ENCODE measurements at places on chromosomes 7 and 10.

DNA sequence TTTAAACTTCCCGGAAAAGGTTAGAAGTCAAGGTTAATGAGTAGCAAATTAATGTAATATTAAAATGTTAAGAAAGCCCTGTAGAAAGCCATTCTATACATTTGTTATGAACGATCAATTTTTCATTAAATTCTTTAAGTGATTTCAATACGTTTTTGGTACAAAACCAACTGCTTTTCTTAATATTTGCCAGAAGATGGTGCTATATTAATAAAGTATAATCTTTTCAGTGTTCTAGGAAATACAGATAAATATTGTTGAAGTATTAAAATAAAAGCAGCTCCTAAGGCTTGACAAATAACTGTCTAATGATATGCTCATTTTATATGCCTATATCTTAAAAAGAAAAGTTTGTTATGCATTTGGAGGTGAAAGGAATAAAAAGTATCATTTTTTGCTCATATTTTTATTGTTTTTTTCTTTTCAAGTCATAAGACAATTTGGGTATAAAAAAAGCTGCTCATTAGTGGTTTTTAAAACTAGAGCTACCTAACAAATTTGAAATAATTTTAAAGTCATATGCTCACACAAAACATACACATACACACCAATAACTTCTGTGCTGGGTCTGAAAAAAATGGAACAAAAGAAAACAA, 130.3 kb upstream of the POT1 start:
- DNase-seq, result no peak

DNA sequence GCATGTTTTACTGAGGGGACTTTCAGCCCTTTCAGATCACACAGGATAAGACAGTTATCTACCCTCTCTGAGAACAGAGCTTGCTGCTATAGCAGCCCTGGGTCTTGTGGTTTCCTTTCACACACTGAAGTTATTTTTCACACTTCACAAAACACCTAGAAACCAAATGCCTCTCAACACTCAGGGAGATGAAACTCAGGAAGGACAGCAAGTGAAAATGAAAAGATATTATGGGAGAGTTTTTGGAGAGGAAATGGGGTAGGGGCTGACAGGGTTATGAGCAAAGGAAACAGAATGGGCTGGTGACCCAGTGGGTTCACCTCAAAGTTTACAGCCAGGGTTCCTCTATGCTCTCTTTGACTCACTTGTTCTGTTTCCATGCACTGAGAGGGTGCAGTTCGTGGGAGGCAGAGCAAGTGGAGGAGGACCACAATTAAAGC, 17.0 kb upstream of the GIMAP2 start:
- peak; percentile 55 for DNase-seq

DNA sequence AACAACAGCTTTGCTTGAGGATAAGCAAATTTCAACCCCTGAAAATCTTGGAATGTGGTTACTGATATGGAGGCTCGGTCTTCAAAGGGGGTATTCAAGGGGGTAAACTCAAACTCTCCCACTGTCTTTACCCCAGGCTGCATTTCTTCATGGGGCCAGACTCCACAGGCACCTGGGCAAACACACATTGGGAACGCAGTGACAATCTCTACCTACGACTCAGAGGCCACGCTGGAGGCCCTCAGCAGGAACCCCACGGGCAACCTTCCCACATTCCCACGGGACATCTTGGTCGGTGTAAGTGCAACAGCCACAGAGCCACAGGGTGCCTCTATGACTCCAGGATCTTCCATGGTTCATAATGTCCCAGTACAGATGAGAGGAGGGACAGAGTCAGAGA, 2.2 kb upstream of the INSIG1 start:
- no peak for DNase-seq

DNA sequence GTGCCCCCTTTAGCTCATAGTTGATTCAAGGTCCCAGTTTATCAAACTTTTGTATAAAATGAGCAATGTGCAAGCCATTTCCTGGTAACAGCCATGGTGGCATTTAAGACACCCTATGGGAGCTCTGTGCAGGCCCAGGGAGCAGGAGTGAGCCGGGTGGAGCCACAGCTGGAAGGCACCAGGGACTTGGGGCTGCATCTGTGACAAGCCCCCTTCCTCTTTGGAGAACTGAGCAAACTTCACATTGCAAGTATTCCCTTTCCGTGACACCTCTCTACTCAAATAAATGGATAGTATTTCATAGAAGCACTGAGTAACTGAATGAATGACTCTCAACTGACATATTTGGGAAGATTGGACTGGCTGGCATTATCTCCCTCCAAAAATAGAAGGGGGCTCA, 558.7 kb upstream of the FOXK1 start:
- DNase-seq, result no peak

DNA sequence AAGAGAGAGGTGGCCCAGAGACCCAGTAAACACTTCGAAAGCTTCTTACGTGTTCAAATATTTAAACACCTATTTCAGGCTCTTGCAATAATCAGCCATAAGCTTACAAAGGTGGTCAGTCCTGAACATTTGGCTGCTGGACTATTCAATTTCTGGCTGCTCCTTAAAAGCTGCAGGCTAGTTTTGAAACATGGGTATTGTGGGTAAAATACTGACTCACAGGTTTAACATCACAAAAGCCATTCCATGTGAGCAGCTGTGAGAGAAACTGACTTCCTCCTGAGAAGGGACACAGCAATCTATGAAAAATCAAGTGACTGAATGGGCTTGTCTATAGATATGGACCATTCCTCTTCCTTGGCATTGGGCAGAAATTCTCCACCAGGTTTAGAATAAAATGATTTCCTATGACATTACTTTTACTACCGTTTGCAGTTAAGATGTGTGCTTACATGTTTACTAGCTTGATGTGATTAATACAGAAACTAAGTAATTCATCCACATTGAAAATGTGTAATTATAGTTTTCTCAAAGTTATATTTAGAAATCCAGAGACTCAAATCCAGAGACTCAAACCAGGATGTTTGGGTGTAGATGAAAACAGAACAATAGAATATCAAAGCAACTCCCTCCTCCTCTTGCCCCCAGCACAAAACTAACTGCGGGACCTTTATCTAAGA, 252.3 kb downstream of the GATA3 start:
- DNase-seq, result no peak

GRCh38 chr10:78584681-78585080, 484.1 kb upstream of the ZMIZ1 start:
- no peak for DNase-seq

- no peak for DNase-seq
Observed at GRCh38 chr10:98815039-98815885, 368.5 kb upstream of the HPS1 start.

GRCh38 chr10:28467615-28468014, 65.3 kb upstream of the WAC start:
- no peak for DNase-seq

DNA sequence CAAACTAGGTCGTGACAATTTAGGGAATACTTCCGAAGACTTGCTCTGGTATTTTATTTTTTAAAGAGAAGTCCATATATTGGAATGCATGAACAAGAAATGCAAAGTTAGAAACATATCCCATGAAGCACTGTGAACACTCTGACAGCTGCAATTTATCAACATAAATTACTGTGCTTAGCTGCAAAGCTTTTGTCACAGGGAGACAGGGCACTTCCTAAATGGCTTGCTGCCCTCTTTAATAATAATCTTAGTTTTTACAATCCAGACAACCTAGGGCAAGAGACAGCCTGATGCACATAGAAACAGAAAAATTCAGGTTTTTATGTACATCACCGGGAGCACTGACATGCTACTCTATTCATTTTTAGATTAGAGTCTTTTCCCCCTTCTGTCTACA, 78.3 kb upstream of the NOBOX start:
- DNase-seq, result no peak

DNA sequence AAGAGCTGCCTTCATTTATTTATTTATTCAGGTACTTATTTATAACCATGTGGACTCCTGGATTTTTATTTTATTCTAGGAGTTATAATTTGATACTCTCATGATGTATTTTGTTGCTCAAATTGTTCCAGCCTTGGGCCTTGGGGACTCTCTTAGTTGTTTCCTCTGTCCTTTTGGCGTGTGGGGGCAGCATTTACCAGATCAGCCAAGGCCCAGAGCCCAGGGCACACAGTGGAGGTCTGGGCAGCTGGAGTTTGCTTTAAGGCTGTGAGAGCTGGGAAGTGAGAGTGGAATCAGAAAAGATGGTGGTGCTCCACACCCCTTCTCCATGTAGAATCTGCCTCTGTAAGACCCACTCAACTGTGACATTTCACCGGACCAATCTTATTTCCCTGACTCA, 398.9 kb downstream of the RPS24 start:
- no peak for DNase-seq

DNA sequence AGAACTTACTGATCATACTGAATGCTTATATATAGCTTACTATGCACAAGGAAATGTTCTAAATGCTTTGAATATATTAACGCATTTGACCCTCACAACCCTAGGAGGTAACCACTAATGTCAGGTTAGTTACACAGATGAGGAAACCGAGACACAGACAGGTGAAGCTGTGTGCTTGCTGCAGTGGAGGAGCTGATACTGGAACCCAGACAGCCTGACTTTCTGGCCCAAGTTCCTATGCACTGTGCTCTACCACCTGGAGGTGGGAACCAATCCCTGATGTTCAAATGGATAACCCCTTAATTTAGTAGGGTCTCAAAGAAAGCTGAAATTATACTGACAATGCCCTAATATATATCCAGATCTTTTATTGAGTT, 119.6 kb downstream of the SORBS1 start:
- no peak for DNase-seq

GRCh38 chr7:129951226-129952085, 1.3 kb downstream of the UBE2H start:
- DNase-seq, result peak; percentile 3

DNA sequence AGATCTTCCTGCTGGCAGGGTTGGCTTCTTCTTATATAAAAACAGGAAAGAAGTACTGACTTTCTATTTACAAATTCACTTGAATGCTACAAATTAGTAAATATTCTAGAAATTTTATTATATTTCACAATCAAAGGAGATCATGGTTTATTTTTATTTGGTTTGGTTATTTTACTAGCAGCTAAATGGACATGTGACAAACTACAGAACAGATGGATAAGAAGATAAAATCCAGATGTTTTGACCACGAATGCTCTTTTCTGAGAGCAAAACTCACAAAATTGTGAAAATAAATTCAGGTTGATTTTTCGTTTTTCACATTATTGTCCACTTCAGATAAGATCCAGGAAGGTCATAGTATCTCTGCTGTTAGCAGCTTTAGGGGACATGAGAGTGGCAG, 55.4 kb downstream of the CACNA2D1 start:
- DNase-seq, result no peak

DNA sequence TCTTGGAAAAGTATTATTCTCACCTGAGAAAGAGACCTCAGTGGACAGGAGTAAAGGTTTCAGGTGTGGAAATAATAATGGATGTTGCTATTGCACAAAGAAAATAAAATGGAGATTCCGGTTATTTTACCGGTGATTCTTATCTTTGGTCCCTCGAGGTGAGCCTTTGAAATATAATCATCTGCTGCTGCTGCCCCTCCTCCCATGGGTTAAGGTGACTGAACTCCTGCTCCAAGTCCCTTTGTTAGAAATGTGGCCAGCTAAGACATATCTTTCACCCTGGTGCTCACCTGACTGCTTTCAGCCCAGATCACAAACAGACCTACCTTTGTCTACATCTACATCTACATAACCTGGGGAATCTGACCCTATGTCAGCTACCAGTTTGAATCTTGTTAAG, 5.7 kb downstream of the CUBN start:
- DNase-seq, result no peak

GRCh38 chr10:61580608-61581007, 82.1 kb upstream of the CABCOCO1 start:
- no peak for DNase-seq

GRCh38 chr10:91381257-91381891, 28.8 kb upstream of the HECTD2 start:
- no peak for DNase-seq

GRCh38 chr10:87841186-87841585, 22.1 kb downstream of the KLLN start:
- DNase-seq, result no peak

DNA sequence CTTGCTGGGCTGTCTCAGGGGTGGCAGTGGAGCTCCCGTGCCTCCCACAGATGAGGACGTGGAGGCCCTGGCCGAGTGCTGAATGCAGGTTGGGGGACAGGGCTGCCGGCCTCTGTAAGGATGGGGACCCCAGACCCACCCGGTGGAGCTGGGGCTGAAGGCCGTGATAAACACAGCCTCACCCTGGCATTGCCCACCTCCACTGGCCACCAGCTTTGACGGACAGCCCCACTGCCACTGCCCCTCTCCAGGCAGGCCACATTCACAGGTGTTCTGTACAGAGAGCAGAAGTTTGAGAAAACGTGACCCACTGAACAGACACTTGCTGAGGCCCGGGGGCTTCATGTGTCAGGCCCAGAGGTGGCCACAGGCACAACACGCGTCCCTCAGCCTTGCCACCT, 126.2 kb downstream of the LHPP start:
- DNase-seq, result no peak

GRCh38 chr7:158463317-158463716, 124.3 kb downstream of the PTPRN2 start:
- no peak for DNase-seq

DNA sequence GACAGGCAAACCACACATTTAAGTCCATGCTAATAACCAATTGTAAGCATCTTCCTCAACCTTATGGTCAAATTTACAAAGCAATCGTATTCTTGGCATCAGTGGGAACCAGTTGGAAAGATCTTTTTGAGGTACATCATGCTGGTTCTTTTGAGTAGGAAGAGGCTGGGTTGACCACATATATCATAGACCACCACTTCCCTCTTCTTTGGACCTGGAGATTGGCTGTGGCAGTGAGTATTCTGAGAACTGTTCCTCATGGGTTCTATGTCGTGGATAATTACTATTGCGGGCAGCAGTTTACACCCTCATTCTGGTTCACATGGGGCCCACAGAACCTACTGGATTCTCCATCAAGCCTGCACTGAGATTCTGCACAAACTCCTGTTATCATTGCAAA, 35.5 kb upstream of the C1GALT1 start:
- no peak for DNase-seq

DNA sequence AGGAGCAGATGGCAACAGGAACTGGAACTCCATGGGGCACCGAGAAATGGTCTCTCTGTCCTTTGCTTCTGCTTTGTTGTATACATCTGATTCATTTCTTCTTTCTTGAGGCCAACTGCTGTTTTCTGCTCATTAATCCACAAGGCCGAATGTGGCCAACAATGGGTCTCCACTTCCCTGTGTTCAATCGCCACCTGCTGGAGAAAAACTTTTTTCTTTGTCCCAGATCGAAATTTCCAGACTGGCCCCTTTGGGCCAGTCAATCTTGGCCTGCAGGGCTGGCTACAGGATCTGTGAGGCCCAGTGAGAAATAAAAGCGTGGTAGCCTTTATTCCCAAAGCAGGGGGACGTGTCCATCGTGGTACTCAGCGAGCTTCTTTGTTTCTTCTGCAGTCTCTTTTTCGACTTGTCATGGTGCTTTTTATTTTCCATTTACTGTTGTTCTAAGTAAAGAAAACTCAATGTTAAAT, 58.8 kb downstream of the PARP12 start:
- peak; percentile 14 for DNase-seq

- DNase-seq, result no peak
Observed at GRCh38 chr7:30117896-30118295, 16.9 kb upstream of the MTURN start.

- DNase-seq, result no peak
Observed at GRCh38 chr10:116138897-116139296, 134.1 kb downstream of the GFRA1 start.

GRCh38 chr10:47145290-47145934, 154.6 kb upstream of the GDF10 start:
- no peak for DNase-seq

- no peak for DNase-seq
Observed at GRCh38 chr10:62527019-62527827, 153.1 kb downstream of the ZNF365 start.

GRCh38 chr7:30815388-30815854, 44.2 kb downstream of the MINDY4 start:
- no peak for DNase-seq

GRCh38 chr7:127831318-127832219, 179.6 kb downstream of the SND1 start:
- no peak for DNase-seq
